ENCODE measurements at places on chromosomes 1 and 21.

DNA sequence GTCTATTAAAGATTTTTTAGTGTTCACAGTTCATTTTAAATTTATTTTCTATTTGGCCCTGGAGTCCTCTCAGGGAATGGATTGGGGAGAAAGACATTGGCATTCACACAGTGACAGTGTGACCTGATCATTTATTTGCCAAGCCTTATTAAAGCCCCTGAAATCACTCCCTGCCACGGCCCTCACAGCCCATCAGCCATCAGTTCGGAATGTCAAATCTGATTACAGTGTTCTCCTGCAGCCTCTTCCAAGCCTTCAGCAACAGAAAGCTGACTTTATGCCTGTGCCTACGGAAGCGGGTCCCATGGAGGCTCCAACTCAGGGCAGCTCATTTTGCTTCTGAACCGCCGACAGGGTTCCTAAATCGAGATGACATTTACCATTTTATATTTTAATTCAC lies 451.2 kb downstream of the DSCAM start:
- no peak for DNase-seq

DNA sequence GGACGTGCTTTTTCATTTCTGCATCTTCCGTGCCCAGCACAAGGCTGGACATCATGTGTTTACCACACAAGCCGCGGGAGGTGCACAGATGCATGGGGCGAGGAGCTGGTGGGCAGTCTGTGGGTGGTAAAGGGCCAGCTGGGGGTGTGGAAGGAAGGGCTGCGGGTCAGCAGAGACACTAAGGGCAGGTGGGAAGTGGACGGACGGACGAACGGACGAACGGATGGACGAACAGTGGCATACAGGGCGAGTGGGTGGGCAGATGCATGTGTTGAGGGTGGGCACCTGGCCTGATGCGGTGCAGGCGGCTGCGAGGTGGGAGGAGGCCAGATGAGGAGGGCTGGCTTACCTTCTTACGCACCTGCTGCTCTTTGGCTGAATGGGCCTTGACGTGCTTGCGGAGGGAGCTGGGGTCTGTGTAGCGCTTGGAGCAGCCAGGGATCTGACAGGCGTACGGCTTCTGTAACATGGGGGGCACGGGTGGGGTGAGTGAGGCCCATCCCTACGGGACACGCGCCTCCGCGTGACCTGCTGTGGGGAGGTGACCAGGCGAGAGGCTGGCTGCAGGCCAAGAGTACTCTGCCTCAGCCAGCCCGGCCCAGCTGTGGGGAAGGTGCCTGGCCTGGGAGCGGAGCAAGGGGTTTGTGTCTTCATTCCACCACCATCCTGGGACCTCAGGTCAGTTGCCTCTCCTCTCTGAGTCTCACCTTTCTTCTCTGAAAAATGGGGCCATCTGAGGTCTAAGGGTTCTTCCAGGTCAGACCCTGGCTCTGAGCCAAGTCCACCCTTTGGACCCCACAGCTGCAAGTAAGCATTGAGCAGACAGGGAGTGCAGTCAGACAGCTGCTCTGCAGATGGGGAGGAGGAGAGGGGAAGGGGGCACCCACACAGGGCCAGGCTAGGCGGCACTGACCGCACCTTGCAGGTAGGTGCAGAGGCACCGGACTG lies 65.5 kb downstream of the DMRTB1 start:
- DNase-seq, result no peak

DNA sequence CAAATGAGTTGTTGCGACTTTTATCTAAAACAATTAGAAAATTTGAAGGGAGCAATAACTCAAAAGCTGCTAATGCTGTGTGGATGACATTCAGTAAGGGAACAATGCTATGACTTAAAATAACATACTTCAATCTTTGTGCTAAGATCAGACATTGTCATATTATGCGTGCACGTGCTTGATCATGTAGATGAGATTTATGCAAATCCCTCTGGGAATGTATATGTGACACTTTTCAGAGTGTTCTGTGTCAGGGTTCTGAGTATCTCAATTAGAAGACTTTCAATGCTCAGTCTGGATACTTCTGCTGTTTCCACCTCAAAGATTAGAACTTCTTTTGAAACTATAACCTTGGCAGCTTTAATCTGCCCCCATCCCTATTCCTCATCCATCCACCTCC lies 18.6 kb upstream of the POU2F1 start:
- DNase-seq, result no peak

GRCh38 chr1:104468282-104468681 lies 718.6 kb downstream of the AMY1C start:
- no peak for DNase-seq

All from Caco-2 (cell line).